Thoracic aorta (tissue), 2 donors: ENCODE measurements at places on chromosomes 5 and 9.

DNA sequence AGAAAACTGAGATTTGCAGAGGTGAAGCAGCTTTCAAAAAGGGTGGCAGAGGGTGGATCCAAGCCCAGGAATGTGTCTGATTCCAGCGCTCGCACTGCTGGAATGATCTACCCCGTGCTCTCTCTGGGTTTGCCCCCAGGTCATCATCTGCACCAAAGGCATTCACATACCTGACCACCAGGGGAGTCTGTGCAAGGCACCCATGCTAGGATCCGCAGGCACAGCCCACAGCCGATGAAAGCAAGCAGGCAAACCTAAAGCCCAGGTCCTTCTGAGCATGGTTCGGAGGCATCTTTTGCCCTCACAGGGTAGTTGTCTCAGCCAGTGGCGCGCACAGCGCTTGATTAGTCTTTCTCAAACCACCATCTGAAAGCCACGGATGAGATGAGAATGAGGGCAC lies 56.6 kb downstream of the TEK start:
- no peak for DNase-seq

DNA sequence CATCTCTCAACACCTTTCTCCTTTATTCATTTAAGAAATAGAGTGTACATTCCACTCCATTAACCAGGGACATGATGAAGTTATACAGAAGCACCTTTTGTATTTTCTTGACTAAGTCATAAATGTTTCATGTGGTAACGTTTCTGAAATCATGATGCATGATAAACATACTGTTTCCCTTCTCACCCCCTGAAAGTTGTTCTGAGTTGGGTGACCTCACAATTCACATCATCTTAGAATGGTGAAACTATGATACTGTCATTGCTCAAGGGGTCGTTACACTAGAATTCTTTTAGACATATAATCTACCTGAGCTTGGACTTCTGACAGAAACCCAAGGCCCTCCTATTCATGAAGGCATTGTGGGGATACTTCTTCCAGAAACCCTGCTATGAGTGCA lies 37.8 kb upstream of the MIER3 start:
- DNase-seq = no peak

- no peak for DNase-seq
These were observed 19.1 kb downstream of the CREBRF start for GRCh38 chr5:173075137-173075843.

GRCh38 chr5:122385286-122385685 lies 73.2 kb downstream of the SNCAIP start:
- DNase-seq = no peak

- DNase-seq = no peak
These were observed 250.7 kb upstream of the PTPRD start for GRCh38 chr9:10863476-10863875.

DNA sequence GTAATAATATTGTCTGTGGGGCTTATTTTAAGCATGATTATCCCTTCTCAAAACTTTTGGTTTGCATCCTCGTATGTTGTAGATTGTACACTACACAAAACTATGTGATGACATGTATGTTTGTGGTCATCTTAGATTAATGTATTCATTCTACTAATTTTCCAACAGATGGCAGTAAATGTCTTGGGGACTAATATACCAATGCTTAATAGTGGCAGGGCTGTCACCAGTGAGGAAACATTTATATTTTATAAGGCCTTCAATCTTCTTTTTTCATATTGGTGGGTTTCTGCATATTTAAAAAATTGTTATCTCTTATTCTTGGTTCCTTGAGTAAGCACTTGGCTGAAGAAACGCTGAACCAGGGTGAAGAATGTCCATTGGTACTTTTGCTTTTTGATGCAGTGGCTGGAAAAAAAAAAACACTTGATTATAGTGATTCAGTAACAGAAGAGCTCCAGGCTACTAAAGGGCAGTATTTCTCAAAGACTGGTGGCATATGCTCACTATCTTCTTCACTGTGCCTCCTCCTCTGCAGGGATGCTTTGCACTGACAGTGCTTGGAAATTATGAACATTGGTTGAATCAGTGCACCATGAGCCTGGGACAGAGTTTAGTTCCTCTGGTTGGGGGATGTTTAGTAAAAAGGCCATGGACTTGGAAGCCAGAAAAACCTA lies 530.3 kb downstream of the RASEF start:
- no peak for DNase-seq

GRCh38 chr5:161001604-161002003 lies 149.6 kb upstream of the ATP10B start:
- no peak for DNase-seq

- DNase-seq = no peak
These were observed 52.5 kb downstream of the ECPAS start for GRCh38 chr9:111431684-111432083.

DNA sequence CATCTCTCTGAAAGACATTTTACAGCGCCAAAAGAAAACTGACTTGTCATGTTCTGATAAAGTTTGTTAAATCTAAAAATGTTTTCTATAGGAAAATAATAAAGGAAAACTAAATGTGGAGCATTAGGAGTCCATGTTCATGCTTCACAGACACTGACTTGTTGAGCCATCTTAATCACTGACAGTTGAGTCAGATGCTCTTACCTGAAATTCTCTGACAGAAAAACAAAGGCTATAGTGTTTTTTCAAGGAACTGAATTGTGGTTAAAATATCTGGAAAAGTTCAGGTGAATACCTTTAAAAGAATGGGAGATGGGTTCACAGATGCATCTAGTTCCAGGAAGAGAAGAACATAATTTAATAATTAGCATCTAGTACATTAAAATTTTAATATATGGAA lies 113.5 kb upstream of the SLC12A2 start:
- DNase-seq = no peak

- DNase-seq = no peak
These were observed 153.4 kb downstream of the ZNF462 start for GRCh38 chr9:107016383-107016782.

GRCh38 chr5:137412136-137412535 lies 87.0 kb downstream of the SPOCK1 start:
- no peak for DNase-seq

DNA sequence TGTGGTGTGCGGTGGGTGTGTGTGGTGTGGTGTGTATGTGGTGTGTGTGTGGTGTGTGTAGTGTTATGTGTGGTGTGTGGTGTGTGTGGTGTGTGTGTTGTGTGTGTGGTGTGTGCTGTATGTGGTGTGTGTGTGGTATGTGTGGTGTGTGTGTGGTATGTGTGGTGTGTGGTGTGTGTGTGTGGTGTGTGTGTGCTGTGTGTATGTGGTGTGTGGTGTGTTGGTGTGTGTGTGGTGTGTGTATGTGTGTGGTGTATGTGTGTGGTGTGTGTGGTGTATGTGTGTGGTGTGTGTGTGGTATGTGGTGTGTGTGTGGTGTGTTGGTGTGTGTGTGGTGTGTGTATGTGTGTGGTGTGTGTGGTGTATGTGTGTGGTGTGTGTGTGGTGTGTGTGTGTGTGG lies 144.3 kb downstream of the HSD17B3 start:
- DNase-seq = no peak
